Astrocyte (in vitro differentiated cells and primary cell): ENCODE measurements at places on chromosomes 4 and X. TPM values are rescaled to one million over a fixed set of nuclear protein-coding genes. Genes with fewer than 3 reads are reported as not detected.

KIT gene
- 5.3 and 8.1 TPM in 2 replicates for total RNA-seq

RRH gene
- total RNA-seq, result 0.25 TPM in 1 of 2 replicates, not detected in the other

DNA sequence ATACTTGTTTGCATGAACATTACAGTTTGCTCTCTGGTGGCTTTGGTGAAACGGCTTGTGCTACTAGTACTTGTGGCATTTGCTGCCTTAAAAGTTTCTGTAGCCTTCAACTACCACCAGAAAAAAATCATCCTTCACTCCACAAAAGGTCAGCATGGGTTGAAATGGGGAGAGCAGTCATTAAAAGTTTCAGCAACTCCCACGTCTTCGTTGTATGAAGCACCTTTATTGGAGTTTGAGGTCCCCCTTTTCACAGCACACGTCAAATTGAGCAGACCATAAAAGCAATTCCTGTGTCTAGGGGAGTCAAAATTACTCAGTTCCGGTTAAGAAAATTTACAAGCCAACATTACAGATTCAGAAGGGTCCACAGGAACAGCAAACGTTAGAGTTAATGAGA, 23.0 kb upstream of the CCNA2 start:
- H3K27ac ChIP-seq, result no peak overlapping the region
- no peak for DNase-seq
- H3K4me3 ChIP-seq, result no peak overlapping the region
- peaks cover 22% of the 10 kb centered on the region for H3K36me3 ChIP-seq

DNA sequence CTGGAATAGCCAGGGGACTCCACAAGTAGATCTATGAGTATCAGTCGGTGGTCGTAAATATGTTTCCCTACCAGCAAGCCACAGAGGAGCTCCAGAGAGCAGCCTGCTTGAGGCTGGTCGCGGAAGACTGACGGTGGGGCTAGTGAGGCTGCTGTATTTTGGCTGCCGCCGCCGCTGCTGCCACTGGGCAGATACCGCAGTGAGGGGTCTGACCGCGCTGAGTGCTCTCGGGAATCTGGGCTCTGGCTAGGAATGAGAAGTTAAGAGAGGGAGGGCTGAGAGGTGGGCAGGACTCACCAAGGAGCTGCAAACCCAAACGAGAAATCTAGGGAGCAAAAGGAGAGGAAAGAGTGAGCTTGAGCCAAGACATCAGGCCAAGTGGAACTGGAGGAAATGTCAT, at the start of gene EXOC1L:
Gene EXOC1L, plus strand, starts transcription at position 157 of the 400 bp plus-strand sequence. Its CDS starts 237 bp downstream, at position 394.
- no peak for DNase-seq
- peak within 1 kb of the TSS; percentile 32 for H3K4me3 ChIP-seq
- H3K27me3 ChIP-seq, result no peaks in the 10 kb centered on the region
- H3K27ac ChIP-seq, result no peak within 1 kb of the TSS
- H3K4me1 ChIP-seq, result no peaks in the 10 kb centered on the region

GRCh38 chr4:114417214-114417613, 181.4 kb upstream of the UGT8 start:
- no peaks in the 10 kb centered on the region for H3K36me3 ChIP-seq
- no peak overlapping the region for H3K4me3 ChIP-seq
- no peak overlapping the region for H3K27ac ChIP-seq
- no peaks in the 10 kb centered on the region for H3K4me1 ChIP-seq

DNA sequence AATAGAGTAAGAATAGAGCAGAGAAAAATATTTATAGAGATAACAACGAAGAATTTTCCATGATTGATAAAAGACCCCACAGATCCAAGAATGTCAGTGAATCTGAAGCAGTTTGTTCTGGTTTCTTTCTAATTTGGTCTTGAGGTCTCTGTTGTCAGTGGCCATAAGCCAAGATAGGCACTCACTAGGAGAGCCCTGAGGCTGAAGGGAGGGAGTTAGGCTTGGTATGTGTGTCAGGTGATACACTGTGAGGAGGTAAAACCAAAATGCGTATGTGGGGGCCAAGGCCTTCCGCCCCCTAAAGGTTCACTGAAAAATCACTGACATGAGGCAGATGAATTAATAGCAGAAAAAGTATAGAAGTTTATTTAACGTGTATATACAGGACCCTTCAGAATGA, 382.3 kb upstream of the HTR2C start:
- H3K4me3 ChIP-seq, result no peak overlapping the region
- no peaks in the 10 kb centered on the region for H3K36me3 ChIP-seq
- DNase-seq, result no peak
- no peaks in the 10 kb centered on the region for H3K4me1 ChIP-seq

DNA sequence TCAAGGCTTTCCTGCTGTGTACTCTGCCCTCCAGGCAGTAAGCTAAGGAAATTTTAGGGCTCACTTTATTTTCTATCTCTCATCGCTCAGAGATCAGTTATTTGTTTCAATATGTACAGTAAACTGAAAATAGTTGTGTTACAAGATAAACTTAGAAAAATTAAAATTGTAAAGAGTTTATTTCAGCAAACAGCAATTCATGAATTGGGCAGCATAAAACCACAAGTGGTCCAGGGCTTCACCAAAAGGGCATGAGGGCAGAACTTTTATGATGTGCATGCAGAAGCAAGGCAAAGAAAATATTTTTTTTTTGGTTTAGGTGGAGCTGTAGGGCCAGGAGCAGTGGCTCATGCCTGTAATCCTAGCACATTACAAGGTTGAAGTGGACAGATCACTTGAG, 20.1 kb upstream of the MAGEA11 start:
- no peaks in the 10 kb centered on the region for H3K36me3 ChIP-seq
- H3K27ac ChIP-seq, result no peak overlapping the region
- no peaks in the 10 kb centered on the region for H3K4me1 ChIP-seq
- no peak overlapping the region for H3K4me3 ChIP-seq
- H3K27me3 ChIP-seq, result no peaks in the 10 kb centered on the region

GRCh38 chr4:25085671-25086070, 54.9 kb upstream of the LGI2 start:
- no peak for DNase-seq
- H3K36me3 ChIP-seq, result no peaks in the 10 kb centered on the region
- no peak overlapping the region for H3K27ac ChIP-seq
- no peak overlapping the region for H3K4me3 ChIP-seq

- no peaks in the 10 kb centered on the region for H3K36me3 ChIP-seq
- DNase-seq, result no peak
- H3K4me1 ChIP-seq, result peaks cover 10% of the 10 kb centered on the region
- no peak overlapping the region for H3K4me3 ChIP-seq
These were observed 112.8 kb upstream of the PSAPL1 start for GRCh38 chr4:7547368-7548040.

DNA sequence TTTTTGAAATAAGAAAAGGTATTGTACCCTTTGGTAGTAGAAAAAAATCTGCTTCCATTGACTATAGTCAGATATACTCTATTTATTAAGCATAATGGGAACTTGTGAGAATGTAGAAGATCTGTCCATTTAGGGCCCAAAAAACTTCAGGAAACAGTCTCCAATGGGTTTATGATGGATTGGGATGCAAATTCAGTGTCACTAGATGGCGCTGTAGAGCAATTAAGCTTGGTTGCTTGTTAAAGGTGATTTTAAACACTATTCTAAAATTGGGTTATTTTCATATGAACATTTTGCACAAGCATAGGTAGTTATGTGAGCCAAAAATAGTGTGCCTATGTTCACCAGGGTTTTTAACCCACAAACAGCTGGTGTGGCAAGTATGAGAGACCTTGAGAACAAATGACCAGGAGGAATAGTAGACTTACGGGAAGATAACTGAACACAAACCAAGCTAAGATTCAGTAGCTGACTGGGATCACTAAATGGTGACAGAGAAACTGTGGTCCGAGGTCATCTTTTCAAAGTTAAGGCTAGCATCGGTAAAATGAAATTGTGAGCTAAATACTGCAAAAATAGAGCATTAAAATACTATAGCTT, 80.3 kb upstream of the LSM6 start:
- no peak overlapping the region for H3K4me3 ChIP-seq
- no peaks in the 10 kb centered on the region for H3K27me3 ChIP-seq
- H3K27ac ChIP-seq, result no peak overlapping the region
- H3K36me3 ChIP-seq, result no peaks in the 10 kb centered on the region
- DNase-seq, result peak; percentile 12

S100G gene
- not detected in 2 replicates for total RNA-seq

GRCh38 chr4:146235654-146236177, 21.4 kb downstream of the REELD1 start:
- DNase-seq, result no peak
- H3K4me3 ChIP-seq, result no peak overlapping the region
- H3K4me1 ChIP-seq, result no peaks in the 10 kb centered on the region
- no peaks in the 10 kb centered on the region for H3K36me3 ChIP-seq

DNA sequence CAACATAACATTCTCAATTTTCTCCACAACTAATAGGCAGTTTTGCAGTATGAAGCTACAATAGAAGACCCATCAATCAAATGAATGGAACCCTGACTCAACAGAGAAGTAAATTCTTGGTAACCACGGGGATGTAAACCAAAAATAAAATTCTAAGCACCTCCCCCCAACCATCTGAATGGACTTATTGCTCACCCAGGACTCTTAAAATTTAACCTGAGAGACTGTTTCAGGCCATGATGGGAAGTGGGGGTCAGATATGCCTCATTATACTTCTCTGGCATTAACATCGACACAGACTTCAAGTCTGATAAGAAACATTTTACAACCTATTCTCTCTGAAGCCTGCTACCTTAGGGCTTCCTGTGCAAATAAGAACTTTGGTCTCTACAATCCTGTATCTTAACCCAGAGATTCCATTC, 620.9 kb downstream of the TLL1 start:
- H3K36me3 ChIP-seq, result no peaks in the 10 kb centered on the region
- no peak overlapping the region for H3K27ac ChIP-seq
- H3K4me3 ChIP-seq, result no peak overlapping the region
- H3K4me1 ChIP-seq, result no peaks in the 10 kb centered on the region

SRPK3 gene
- not detected in 2 replicates for total RNA-seq

- H3K27me3 ChIP-seq, result no peaks in the 10 kb centered on the region
- H3K4me3 ChIP-seq, result no peak overlapping the region
- H3K36me3 ChIP-seq, result no peaks in the 10 kb centered on the region
- peak; percentile 46 for DNase-seq
- no peaks in the 10 kb centered on the region for H3K4me1 ChIP-seq
- no peak overlapping the region for H3K27ac ChIP-seq
These were observed 844.2 kb downstream of the RAPGEF2 start for GRCh38 chr4:159946983-159947615.

MAGEB17 gene
- total RNA-seq, result not detected in 2 replicates

- H3K36me3 ChIP-seq, result no peaks in the 10 kb centered on the region
- H3K4me1 ChIP-seq, result no peaks in the 10 kb centered on the region
- H3K27me3 ChIP-seq, result no peaks in the 10 kb centered on the region
- no peak for DNase-seq
- no peak overlapping the region for H3K4me3 ChIP-seq
These were observed 152.9 kb downstream of the POLA1 start for GRCh38 chrX:24846550-24847150.

CFAP299 gene
- total RNA-seq, result not detected in 2 replicates

- no peaks in the 10 kb centered on the region for H3K27me3 ChIP-seq
- no peak overlapping the region for H3K27ac ChIP-seq
- H3K36me3 ChIP-seq, result no peaks in the 10 kb centered on the region
These were observed 214.3 kb downstream of the RASL11B start for GRCh38 chr4:53076374-53076958.

DNA sequence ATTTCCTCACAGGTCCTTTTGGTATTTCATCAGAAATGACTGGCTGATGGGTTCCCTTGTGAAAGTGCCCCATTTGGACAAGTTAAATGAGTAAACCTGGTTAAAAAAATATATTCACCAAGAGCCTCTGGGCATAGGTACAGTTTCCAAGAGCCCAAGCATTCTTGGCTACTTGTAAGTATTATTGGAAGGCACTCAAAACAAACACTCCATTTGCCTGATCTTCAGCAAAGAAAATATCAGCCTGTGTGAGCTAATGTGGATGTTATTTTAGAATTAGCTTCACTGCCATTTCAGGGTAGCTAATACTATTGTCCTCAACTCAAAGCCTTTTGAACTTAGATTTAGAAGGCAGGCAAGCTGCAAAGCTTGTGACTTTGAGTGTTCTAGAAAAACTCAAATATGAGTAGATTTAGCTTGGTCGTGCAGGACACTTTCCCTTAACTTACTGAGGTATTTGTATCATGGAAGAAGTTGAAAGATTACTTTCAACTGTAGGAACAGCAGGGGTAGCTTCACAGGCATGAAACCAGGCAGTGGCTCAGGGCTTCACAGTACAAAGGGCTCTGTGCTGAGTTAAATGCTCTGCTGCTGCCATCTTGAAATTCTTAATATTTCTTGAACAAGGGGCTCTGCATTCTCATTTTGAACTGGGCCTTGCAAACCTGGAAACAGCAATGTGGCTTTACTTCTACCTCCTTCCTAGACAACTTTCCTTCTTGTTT, 177.2 kb downstream of the AMELX start:
- no peak overlapping the region for H3K4me3 ChIP-seq
- peaks cover 15% of the 10 kb centered on the region for H3K4me1 ChIP-seq
- no peaks in the 10 kb centered on the region for H3K36me3 ChIP-seq
- H3K27ac ChIP-seq, result peak overlapping the region; percentile 66
- H3K27me3 ChIP-seq, result no peaks in the 10 kb centered on the region

DNA sequence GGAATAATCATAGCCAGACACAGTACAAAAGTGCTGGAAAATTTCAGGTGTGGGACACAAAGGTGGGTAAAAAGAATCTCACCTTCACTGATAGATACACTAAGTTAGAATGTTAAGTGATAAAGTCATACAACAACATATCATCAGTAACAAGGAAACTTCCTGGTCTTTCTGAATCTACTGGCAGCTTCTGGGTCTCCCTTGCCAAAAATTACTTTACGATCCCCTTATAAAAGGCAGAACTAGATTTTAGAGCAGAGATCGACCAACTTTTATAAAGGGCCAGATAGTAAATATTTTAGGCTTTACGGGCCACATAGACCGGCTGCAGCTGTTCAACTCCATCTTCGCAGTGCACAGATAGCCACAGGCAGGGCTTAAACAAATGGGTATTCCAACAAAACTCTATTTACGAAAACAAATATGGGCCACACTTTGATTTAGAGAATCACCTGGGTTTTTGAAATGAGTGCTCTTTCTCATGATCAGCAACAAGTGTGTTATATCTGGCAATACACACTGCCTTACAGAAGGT, 159.9 kb downstream of the AASDH start:
- H3K36me3 ChIP-seq, result no peaks in the 10 kb centered on the region
- no peak overlapping the region for H3K4me3 ChIP-seq
- H3K27me3 ChIP-seq, result no peaks in the 10 kb centered on the region
- no peaks in the 10 kb centered on the region for H3K4me1 ChIP-seq
- no peak for DNase-seq
- H3K27ac ChIP-seq, result no peak overlapping the region

GRCh38 chrX:87265518-87265917, 252.1 kb upstream of the KLHL4 start:
- H3K4me3 ChIP-seq, result no peak overlapping the region
- no peak overlapping the region for H3K27ac ChIP-seq
- no peaks in the 10 kb centered on the region for H3K36me3 ChIP-seq
- no peaks in the 10 kb centered on the region for H3K4me1 ChIP-seq

- no peak overlapping the region for H3K27ac ChIP-seq
- H3K4me3 ChIP-seq, result no peak overlapping the region
- no peak for DNase-seq
These were observed 9.5 kb downstream of the PARM1 start for GRCh38 chr4:74942251-74942917.

- peaks cover 14% of the 10 kb centered on the region for H3K4me1 ChIP-seq
- H3K27ac ChIP-seq, result no peak overlapping the region
- H3K36me3 ChIP-seq, result no peaks in the 10 kb centered on the region
- no peak for DNase-seq
- H3K27me3 ChIP-seq, result no peaks in the 10 kb centered on the region
These were observed 137.2 kb downstream of the FNIP2 start for GRCh38 chr4:158906073-158906472.
